ENCODE measurements at places on chromosomes 5 and 9.

DNA sequence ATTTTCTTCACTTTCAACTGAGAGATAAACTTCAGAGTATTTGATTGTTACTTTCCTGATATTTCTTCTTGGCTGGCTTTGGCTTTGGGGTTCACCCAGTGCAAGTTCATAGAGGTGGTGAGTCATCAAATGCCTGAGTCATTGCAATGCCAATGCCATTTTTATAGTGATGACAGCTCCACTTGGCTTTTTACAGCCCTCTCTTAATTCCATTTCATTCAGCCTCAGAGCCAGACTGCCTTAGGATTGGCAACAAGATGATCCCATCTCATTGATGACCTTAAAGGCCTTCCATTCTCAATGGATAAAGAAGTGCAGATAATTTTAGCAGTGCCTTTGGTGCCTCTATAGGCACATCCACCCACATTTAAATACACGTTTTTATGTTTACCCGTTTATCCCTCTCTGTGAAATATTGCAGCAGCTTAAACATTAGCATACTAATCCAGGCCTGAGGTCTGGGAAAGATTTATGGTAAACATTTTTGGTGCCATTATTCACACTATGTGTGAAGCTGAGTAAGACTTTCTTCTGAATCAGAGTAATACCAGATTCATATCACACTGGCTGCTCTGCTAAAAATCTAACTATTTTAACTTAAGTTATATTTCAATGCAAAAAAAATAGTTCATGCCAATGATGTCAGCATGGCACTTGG is 88.9 kb upstream of the TYRP1 start:
- DNase-seq: no peak

DNA sequence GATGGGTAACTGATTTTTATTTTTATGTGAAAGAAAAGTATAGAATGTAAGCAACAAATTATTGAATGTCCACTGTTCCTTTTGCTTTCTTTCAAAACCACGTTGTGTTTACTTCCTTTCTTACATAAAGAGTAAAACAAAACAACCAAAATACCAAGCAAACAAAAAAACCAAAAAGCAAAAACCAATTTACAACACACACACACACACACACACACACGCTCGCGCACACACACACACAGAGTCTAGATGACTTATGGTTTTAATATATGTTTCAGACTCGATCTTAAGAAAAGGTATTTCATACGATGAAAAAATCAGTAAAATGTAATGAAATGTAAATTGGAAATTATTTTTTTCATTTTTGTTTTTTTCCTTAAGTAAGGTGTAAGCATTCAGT is 80.3 kb downstream of the ADGRV1 start:
- DNase-seq: no peak

- no peak for DNase-seq
Measured at GRCh38 chr9:77898864-77899263, 132.7 kb downstream of the GNAQ start.

GRCh38 chr9:105064248-105065097 is 136.5 kb upstream of the ABCA1 start:
- no peak for DNase-seq

GRCh38 chr5:168788107-168788506 is 208.9 kb upstream of the PANK3 start:
- DNase-seq: no peak

- no peak for DNase-seq
Measured at GRCh38 chr5:102666164-102666946, 88.8 kb upstream of the PAM start.
